ENCODE measurements at places on chromosomes 2 and 18.
A peak's percentile ranks its signal among the peaks of the same experiment; 100 is the strongest.

DNA sequence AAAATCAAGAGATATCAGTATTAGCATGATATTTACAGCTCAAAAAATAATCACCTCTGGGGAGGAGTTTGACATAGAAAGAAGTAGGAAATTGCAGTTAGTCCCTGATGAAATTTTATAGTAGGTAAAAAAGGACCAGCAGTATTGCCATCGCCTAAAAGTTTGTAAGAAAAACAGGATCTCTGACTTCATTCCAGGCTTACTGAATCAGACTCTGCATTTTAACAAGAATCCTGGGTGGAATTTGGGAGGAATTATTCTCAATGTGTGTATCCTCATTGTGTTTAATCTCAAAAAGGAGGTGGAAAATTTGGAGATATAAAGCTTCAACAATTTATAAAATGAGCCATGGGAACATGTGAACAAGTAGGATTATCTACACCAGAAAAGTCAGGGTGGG, 31.2 kb upstream of the STAT1 start:
- peak; percentile 53 for DNase-seq

- DNase-seq: peak; percentile 24
Observed at GRCh38 chr2:191481305-191482070, 196.4 kb upstream of the NABP1 start.

DNA sequence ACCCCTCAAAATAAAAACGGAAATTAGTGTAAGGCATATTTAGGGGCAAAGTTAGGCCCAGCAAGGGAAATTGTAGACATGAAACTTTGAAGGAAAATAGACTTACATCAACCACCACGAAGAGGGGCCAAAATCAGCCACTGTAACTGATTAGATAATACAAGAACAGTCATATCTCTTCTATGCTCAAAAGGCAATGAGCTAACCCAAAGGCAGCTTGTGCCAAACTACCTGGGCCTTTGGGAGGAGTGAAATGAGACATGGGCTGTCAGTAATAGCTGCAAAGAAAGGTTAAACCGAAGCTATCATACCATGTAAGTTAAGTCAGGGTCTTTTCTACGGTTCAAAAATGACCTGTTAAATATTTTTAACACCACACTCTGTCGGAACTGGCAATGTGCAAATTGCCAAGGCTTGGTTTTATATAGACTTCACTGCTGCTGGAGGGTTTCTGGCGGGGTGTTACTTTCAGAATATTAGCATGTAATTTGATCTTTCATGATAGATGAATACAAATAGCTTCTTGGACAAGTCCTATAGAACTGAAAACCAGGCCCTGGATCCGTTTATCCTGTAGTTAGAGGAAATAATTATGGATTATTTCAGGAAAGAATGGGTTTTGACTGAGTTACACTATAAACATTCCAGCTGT, 69.6 kb downstream of the ACVR1 start:
- no peak for DNase-seq

DNA sequence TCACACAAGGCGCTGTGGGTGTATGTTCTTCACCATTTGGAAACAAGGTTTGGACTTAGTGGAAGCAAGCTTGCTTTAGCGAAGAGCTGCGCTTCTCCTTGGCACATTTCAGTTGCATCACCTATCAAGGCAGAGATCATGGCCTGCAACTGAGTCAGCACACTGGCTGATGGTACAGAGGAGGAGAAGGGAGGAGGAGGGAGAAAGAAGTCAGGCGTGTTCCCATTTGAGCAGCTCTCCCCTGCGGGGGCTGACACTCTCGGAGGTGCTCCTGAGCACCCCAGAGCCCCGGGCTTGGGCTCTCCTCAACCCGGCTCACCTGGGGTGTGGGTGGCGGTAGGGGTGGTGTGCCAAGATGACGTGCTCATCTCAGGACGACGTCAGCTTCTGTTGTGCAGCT, 6.0 kb upstream of the SERPINB5 start:
- DNase-seq: no peak

DNA sequence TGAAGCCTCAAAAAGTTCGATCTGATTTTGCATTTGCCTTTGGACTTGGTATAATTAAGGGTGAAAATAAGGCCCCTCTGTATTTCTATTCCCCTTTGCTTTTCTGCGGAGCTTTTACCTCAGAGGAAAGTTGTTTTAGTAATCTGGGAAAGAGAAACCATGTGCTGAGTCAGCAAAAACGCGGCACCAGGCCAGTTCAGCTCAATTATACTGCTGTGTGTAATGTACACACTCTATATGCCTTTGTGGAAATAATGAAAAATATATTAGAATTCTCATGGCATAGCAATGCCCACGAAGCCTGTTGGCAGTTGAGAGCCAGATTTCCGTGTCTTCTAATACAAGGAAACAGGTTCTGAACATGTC, 161.9 kb upstream of the SIX2 start:
- no peak for DNase-seq

GRCh38 chr2:79640001-79640400, 127.2 kb downstream of the CTNNA2 start:
- DNase-seq: no peak

- peak; percentile 3 for DNase-seq
Observed at GRCh38 chr2:7740114-7740513, 822.9 kb downstream of the RNF144A start.

GRCh38 chr2:30336084-30336483, 104.8 kb downstream of the LBH start:
- no peak for DNase-seq

GRCh38 chr2:46304635-46305034, 7.4 kb downstream of the EPAS1 start:
- no peak for DNase-seq

- no peak for DNase-seq
Observed at GRCh38 chr2:134457765-134458472, 204.0 kb downstream of the MGAT5 start.

- no peak for DNase-seq
Observed at GRCh38 chr2:97754690-97755346, 41.4 kb downstream of the ZAP70 start.

GRCh38 chr2:226544596-226545210, 254.9 kb downstream of the IRS1 start:
- DNase-seq: no peak

GRCh38 chr2:4962419-4962818, 729.8 kb upstream of the SOX11 start:
- no peak for DNase-seq

- no peak for DNase-seq
Observed at GRCh38 chr2:99554238-99554637, 64.4 kb upstream of the REV1 start.

GRCh38 chr2:85830645-85831044, 58.1 kb downstream of the ST3GAL5 start:
- DNase-seq: no peak

GRCh38 chr2:45675263-45675812, 23.9 kb downstream of the PRKCE start:
- peak; percentile 63 for DNase-seq

- DNase-seq: no peak
Observed at GRCh38 chr2:66489436-66489835, 54.5 kb downstream of the MEIS1 start.

DNA sequence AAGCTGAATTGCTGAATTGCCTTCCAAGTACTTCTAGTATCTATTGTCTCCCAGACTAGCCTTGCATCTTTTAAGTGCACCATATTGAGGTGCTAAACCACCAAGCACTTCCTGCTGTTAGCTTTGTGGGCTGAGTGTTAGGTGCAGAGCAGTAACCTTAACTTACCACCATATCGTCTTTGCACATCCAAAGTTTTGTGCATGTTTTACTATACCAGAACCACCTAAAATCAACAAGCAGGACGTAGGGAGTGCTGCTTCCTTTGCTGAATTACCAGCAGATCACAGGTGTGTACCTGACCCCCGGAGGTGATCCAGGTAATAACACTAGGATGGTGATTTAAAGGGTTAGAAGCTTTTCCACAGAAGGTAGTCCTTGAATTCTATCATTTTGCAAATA, 359.9 kb upstream of the HNRNPA3 start:
- DNase-seq: no peak

- no peak for DNase-seq
Observed at GRCh38 chr18:63051928-63052327, 267.6 kb downstream of the BCL2 start.

GRCh38 chr2:179745635-179746256, 115.7 kb downstream of the ZNF385B start:
- peak; percentile 20 for DNase-seq

- DNase-seq: no peak
Observed at GRCh38 chr18:55064760-55065159, 105.5 kb upstream of the CCDC68 start.

GRCh38 chr2:189255711-189256110, 76.2 kb upstream of the COL5A2 start:
- DNase-seq: no peak

- DNase-seq: peak; percentile 64
Observed at GRCh38 chr2:41847744-41848441, 199.9 kb upstream of the PKDCC start.

- DNase-seq: no peak
Observed at GRCh38 chr2:60840880-60841279, 40.5 kb upstream of the REL start.

GRCh38 chr2:16642088-16642487, 23.5 kb downstream of the CYRIA start:
- DNase-seq: no peak

DNA sequence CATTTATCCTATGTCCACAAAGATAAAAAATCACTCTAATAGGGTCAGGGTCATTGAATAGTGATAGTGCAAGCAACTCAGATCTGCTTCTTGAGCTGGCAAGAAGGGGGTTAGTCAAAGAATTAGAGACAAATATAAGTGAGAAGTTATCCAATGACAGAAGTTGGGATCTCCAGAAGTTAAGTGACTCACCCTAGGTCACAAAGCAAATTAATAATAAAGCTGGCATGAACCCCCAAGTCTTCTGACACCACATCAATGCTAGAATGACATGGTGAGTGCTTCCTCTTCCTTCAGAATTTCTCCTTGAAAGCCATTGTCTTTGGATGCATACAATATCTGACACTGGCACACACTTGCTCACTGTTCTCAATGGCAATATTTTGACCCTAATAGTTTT, 343.5 kb downstream of the RIT2 start:
- DNase-seq: no peak

DNA sequence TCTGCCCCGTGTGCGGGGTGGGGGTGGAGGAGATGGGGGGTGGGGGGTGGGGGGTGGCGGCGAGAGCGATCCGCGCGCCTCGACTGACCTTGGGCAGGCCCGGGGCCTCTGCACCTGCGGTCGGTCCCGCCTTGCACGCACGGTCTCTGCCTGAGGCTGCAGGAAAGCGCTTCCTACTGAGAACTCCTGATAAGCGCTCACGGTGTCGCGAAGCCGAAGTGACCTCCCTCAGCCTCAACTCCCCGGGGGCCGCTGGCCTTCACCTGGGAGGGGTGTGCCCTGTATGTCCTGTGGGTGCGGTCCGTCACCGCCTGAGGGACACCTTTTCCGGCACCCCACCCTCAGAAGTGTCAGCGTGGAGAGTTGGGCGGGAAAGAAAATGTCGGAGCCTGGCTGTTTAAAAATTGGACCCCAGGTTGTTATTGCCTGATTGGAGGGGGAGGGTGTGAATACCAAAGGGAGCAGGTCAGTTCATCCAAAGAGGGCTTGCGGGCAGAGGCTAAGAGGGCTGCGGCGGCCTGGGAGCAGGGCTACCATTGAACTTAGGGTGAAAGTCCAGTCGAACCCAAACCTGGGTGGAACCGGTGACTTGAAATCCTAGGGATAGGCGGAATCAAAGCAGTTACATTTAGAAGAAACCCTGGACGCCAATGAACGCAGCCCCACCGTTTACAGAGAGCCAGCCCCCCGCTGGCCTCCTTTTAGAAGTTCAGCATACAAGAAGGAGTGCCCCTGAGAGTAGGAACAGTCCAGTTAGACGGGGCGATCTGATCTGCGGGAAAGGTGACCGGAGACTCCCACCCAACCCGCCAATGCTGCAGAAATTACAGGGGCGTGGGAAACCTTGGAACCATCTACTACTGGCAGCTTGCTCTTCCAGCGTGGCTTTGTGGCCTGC, 1.2 kb downstream of the MAL start:
- DNase-seq: no peak

DNA sequence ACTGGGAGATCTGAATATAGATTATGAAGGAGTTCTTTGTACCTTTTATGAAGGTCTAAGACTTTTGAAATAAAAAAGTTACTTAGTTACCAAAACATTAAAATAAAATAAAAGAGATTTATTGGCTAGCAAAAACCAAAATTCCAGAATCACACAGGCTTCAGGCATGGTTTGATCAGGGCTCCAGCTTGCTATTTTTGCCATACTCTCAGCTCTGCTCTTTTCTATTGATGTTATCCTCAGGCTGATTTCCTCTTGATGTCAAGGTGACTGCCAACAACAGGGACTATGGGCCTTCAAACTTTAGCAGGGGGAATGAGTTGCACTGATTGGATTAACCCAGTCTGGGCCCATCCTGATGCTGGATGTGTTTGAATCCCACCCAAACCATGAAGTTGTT, 174.1 kb downstream of the TFCP2L1 start:
- DNase-seq: no peak

DNA sequence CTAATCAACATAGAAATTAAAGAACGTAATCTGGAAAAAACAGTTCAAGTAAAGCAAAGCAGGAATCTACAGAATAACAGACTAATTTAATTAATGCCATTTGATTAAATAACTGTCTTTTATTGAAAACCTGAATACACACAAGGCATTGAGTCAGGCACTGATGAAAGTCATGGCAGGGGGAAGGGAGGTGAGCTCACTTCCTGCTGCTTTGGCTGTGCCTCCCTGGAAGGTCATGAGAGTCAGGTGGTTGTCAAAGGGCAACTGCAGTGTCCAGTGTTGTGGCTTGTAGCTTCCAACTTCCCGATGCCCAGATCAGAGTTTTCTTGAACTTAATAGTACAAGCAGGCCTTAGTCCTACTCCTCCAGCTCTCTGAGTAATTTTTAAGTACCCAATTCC, 180.9 kb downstream of the PID1 start:
- peak; percentile 10 for DNase-seq

GRCh38 chr2:55120634-55121359, 70.5 kb upstream of the RTN4 start:
- DNase-seq: peak; percentile 85

- no peak for DNase-seq
Observed at GRCh38 chr2:220175967-220176366, 548.5 kb downstream of the SLC4A3 start.

- DNase-seq: no peak
Observed at GRCh38 chr2:86238354-86238753, 39.1 kb downstream of the MRPL35 start.

DNA sequence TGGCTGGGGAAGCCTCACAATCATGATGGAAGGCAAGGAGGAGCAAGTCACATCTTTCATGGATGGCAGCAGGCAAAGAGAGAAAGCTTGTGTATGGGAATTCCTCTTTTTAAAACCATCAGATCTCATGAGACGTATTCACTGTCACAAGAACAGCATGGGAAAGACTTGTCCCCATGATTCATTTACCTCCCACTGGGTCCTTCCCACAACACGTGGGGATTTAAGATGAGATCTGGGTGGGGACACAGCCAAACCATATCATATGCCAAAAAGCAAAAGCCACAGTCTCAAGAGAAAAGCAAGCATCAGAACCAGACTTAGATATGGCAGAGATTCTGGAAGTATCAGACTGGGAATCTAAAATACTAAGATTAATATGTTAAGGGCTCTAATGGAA, 30.0 kb upstream of the SCRN3 start:
- DNase-seq: no peak

GRCh38 chr2:171864357-171864985, 29.6 kb downstream of the SLC25A12 start:
- DNase-seq: no peak

Measured in GM23248 (cell line).